ENCODE measurements at places on chromosomes 6 and 20.

- no peak for DNase-seq
Measured at GRCh38 chr6:18328540-18328939, 58.6 kb upstream of the RNF144B start.

DNA sequence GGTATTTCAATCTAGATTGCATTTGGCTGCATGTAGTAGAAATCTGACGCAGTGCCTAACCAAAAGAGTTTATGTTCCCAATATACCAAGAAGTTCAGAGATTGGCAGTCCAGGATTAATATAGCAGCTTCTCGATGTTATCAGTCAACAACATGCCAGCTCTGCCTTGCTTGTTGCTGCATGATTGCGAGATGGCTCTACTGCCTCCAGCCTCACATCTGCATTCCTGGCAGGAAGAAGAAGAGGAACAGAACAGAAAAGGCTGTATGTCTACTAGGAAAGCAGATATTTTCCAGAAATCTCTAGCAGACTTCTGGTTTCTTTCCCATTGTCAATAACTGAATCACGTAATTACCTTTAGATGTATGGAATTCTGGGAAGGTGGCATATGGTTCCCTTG, 60.8 kb downstream of the SLC35D3 start:
- DNase-seq = no peak

GRCh38 chr6:146679386-146679785, 80.6 kb downstream of the ADGB start:
- no peak for DNase-seq

DNA sequence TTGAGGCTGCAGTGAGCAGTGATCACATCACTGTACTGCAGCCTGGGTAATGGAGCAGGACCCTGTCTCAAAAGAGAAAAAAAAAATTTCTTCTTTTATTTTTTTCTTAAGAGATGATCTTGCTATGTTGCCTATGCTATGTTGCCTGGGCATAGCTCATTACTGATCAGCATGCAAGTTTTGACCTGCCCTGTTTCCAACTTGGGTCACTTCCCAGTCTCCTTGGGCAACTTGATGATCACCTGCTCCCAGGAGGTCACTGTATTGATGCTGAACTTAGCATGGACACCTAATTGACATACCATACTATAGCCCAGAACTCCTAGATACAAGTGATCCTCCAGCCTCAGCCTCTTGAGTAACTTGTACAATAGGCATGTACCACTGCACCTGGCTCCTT, 30.7 kb upstream of the NANP start:
- DNase-seq = no peak

- DNase-seq = no peak
Measured at GRCh38 chr6:143585716-143586115, 74.2 kb upstream of the FUCA2 start.

DNA sequence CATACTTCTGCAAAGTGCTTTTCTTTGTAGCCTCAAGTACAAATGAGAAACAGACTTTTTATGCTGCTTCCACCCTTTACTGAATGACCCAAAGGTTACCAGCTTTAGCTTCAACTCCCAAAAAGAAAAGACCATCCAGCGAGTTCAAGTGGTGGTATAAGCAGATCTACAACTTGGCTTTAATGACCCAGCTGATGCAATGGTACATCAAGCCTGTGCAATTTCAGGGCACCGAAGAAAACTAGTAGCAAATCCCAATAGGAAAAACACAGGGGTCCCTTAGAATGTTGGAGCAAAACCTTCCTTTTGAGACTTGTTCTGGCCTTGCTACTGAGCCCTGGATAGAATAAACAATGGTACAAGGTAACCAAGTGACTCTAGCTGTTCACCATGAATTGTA, 33.8 kb downstream of the STX7 start:
- no peak for DNase-seq

DNA sequence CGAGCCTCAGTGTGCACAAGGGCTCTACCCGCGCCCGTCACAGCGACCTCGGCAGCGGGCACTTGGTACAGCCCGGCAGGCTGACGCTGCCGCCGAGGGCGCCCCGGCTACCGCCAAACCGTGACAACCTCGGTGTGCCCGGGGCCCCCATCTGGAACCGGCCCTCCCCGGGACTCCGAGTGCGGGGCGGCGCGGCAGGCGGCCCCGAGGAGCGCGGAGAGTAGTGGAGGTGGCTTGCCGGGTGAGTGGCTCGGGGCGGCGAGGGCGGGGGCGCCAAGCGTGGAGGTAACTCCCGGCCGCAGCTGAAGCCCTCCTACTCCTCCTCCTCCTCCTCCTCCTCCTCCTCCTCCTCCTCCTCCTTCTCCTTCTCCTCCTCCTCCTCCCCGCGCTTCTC, at the start of gene ISM1:
Gene ISM1, plus strand, starts transcription at position 371 of the 394 bp plus-strand sequence. CDS start 503 bp downstream, outside the sequence.
- DNase-seq = no peak

DNA sequence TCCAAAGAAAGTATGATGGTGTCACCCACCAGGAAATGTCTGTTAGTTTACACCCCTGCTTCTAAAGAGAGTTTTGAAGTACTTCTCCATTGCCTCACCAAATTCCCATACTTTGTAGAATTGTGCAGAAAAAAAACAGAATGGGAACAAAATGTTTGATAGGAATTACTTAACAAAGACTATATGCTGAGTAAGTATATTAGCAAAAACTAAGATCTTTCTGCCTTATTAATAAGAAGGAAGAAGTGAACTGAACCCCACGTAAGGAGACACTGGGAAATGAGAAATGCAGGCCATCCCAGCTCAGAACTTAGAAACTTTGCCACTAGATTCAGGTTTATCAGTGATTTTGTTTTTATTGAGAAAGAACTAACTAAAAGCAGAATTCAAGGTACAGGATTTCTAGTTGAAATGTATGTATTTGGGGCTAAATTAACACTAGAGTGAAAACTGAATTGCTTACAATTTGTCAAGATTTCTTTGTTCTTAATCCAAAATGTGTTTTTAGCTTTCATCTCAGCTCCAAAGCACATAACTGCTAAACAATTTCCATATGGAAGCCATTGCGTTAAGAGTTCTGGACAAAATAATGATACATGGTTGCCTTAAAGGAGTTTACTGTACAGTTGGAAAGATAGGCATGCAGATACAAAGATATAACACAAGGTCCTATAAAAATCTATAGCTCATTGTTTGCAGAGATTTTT, 102.7 kb upstream of the BMP5 start:
- DNase-seq = no peak

DNA sequence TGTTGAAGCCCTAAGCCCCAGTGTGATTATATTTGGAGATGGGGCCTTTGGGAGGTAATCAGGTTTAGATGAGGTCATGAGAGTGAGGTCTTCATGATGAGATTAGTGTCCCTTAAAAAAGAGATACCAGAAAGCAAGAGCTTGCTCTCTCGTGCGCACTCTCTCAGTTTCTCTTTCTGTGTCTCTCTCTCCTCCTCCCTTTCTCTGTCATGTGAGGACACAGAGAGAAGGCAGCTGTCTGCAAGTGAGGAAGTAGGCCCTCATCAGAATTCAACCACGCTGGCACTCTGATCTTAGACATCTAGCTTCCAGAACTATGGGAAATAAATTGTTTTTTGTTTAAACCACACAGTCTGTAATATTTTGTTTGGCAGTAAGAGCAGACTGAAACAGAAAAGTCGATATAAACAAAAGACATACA, 180.5 kb downstream of the IBTK start:
- no peak for DNase-seq

Data from AG04450 (cell line).